ENCODE measurements at places on chromosomes 6 and 20.

DNA sequence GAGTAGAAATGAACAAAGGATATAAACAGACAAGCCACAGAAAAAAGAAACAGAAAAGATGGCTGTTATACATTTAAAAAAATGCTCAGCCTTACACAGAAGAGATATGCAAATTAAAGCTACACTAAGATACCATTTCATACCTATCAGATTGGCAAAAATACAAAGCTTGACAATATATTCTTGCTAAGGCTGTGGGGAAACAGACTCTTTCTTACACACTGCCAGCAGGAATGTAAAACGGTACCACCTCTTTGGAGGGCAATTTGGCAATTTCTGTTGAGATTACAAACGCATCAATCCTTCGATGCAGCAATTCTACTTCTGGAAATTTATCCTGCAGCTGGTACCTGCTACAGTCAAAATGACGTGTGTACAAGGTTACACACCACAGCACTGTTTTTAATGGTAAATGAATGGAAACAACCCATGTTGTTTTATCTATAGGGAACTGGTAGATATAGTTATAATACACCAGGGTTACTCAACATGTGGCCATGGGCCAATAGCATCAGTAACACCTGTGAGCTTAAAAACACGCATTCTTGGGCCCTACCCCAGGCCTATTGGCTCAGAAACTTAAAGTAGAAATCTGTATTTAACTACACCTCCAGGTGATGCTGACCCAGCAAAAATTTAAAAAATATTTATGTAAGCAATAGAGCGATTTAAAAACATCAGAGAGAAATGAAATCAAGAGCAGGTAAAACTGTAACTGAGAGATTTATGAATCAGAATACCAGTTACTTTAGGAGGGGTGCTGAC, 53.3 kb downstream of the TRAM2 start:
- DNase-seq: no peak

DNA sequence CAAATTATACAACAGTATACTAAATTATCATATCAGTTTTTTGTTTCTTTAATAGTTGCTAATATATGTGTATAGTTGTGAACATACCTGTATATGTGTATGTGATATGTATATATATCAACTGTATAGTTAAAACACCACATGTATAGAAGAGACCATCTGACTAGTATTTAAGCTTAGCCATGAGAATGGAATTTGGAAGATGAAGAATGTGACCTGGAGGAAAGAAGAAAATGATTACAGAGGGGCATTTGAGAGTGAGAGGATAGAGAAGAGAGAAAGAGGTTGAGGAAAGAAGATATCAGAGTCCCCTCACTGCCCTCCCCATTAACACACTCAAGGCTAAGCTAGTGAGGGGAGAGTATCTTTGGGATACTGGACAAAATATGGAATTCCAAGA, 335.9 kb downstream of the BCKDHB start:
- no peak for DNase-seq

- DNase-seq: no peak
Measured at GRCh38 chr20:50442512-50442911, 67.7 kb upstream of the PTPN1 start.

- no peak for DNase-seq
Measured at GRCh38 chr20:46027245-46027853, 1.7 kb upstream of the SLC12A5 start.

DNA sequence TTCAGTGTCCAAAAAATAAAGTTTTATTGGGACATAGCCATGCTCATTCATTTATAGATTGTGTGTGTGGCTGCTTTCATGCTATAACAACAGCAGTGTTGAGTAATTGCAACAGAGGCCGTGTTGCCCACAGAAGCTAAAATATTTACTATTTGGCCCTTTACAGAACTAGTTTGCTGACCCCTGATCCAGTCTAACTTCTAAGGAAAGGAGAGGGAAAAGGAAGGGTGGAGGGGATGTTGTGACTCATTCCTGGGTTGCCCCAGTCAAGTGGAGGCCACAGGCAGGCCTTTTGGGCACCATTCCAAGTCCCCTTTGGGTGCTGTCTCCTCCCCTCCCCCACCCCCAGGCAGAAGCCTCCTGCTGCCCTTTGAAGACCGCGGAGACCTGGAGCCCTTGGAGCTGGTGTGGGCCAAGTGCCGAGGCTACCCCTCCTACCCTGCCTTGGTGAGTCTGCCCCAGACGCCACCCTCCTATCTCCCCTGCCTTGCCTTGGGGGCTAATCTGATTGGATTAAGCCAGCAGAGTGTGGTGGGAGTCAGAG, 28.4 kb downstream of the BRPF3 start:
- no peak for DNase-seq

DNA sequence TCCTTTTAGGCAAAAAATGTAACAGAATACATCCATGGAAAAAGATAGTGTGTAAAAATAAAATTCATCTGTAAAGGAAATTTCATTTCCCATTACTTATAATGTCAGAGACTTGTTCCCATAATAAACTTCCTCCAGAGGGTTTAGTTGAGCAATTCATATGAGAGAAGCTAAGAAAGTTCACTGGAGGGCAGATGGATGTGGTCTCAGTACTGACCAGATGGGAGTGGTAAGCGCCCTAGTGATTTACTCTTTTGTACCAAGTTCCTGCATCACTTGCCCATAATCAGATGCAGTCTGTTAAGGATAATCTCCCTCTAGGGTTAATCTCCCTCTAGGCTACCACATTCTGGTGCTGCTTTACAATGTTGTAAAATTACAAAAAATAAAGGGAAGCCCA, 61.7 kb downstream of the ESF1 start:
- DNase-seq: no peak

DNA sequence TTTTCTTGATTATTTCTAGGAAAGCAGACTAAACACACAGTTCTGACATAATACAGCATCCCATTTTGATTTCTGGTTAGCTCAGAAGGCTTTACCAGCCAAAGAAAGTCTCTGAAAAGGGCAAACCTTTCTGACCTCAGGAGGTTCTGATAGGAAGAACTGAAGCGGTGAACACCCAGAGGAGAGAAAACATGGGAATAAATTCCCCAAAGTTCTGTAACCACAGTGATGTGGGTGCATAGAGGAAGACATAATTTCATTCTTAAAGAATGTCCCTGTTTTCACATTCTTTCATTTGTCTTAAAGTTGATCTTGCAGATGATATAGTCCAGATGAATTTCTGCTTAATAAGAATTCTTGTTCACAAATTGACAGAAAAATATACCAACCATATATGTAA, 60.3 kb downstream of the RSPO3 start:
- DNase-seq: no peak

DNA sequence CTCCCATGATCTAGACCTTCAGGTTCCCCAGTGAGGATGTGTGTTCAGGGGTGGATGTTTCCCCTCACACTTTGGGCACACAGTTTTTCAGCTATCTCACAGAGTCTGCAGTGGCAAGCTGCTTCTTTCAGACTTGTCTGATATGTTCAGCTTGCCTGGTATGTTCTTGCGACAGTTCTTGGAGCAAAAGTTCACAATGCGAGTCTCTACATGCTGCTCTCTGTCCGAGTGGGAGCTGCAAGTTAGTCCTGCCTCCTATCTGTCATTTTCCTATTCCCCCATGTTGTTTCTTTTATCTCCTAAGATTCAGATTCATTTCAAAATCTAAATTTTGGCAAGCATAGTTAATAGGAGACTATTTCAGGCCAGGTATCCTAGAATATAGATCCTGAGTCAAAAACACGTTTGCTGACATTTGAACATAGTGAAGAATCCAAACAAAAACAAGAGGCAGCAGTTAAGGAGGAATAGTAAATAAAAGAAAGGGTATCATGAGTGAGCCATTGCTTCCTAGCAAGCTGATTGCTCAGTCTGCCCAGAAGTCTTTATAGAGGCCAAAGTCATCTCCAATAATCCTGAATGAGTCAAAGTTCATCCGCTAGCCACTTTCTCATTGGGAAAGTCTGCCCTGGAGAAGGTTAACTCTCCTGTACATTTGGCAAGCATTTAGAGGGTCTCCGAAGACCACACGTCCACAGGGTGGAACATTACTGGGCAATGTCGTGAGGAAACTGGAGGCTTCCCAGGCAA, 140.2 kb upstream of the MOCS1 start:
- DNase-seq: no peak

DNA sequence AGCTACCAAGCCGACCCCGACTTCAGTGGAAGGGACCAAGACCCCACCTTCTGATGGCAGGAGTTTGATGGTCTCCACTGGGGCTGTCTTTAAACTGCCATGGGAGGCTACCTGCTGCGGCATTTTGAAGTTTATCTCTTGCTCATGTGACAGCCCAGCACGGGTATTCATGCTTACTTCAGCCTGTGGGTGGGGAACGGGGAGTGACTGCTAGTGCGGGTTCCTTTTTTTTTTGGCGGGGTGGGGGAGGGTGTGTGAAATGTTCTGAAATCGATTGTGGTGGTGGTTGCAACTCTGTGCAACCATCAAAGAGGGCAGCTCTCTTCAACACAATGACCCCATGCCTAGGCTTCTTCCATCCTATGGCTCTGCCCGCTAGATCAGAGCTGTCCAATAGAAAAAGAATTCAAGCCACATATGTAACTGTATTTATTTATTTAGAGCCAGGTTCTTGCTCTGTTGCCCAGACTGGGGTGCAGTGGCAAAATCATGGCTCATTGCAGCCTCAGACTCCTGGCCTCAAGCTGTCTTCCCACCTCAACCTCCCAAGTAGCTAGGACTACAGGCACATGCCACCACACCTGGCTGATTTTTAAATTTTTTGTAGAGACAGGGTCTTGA, 53.7 kb downstream of the PPP1R16B start:
- no peak for DNase-seq

- no peak for DNase-seq
Measured at GRCh38 chr6:150403458-150404246, 34.8 kb downstream of the IYD start.

GRCh38 chr6:6412700-6413099, 92.2 kb upstream of the F13A1 start:
- no peak for DNase-seq

DNA sequence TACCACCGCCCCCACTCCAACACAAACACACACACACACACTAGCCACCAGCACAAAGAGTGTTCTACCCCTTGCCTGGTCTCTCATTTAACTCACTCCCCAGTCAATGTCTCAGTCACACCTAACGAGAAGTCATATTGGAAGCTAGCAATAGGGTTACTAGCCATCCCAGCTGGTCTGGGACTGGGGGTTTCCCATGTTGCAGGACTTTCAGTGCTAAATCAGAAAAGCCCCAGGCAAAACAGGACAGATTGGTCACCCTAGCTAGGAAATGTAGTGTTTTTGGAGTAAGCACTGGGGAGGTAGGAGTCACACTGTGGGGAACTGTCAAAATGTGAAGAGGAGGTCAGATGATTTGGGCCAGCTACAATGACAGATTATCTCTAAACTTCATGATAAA, 158.1 kb downstream of the UNC5CL start:
- DNase-seq: no peak

DNA sequence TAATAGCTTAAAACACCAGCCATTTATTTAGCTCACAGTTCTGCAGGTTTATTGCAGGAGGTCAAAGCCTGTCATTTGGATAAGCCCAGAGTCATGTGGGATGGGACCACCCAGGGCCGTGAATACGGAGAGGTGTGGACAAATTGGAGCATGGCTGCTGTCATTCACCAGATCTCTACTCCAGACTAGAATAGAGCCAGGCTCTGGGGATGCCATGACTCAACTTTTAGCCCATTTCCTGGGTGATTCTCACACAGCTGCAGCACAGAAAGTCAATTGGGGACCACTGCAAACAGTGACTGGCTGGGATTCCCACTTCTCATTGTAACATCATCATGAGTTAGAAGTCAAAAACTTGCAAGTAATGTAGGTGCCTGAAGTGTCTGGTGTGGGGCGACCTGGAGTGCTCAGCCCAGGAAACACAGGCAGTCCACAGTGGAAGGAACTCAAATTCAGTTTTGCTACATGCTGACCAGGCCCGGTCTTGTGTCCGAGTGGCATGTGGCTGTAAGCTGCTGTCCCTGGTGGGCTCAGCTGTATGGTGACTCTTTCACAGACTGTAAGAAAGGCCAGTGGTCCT, 174.3 kb downstream of the SCP2D1 start:
- no peak for DNase-seq

GRCh38 chr6:31040801-31041200, 30.5 kb downstream of the MUC22 start:
- DNase-seq: no peak

DNA sequence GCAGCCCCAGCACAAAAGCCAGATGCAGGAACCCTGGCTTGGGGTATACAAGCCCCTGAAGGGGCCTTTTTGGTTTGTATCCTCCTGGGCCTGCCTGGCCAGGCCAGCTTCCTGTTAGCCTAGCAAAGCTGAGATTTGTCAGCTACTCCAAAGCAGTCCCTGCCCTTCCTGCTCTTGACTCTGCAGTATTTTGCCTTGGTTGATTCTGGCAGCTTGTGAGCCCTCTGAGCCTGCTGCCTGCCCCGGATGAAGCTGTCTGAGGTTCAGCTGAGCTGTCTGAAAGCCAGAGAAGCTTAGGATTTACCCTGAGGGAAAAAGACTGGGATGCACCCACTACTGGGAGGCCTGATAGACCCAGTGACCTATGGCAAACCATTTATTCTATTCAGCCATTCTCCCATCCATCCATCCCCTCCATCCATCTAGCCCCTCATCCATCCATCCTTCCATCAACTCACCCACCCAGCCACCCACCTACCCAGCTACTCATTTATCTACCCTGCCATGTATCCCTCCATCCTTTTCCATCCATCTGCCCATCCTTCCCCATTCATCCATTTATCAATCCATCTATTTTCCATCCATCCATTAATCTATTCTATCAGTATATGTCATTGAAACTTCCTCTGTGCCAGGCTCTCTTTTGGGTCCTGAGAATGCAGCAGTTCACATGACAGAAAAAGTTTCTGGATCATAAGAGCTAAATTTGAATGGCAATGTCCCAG, 307.5 kb downstream of the DHX35 start:
- no peak for DNase-seq

DNA sequence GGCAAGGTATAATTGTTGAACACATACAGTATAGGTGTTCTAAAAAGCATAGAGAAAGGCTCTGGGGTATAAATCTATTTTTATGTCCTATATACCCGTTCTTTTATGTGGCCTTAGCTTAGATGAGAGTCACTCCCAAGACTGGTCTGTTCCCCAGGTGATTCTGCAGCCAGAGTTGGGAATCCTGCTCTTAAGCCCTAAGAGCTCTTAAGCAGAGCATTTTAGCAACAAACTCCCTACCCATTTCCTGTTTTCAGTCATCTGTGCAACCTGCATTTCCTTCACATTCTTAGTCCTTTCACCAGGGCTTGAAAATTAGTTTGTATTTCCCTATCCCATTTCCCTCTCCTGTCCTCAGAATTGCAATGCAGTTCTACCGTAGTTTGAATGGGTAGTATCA, 166.1 kb downstream of the HS3ST5 start:
- DNase-seq: no peak

GRCh38 chr20:19104186-19104585, 108.3 kb upstream of the SLC24A3 start:
- DNase-seq: no peak

DNA sequence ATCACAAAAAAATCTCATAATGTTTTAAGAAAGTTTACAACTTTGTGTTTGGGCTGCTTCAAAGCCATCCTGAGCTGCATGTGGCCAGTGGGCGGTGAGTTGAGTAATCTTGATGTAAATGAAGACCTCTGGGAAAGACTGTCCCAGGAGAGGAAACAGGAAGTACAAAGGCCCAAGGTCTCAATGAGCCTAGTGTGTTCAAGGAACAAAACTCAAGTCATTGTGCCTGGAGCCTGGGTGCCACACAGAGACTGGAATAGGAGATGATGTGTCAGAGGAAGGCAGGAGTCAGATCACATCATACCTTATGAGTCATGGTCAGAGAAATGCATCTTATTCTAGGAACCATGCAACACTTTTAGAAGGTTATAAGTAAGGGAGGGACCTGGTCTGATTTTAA, 51.5 kb downstream of the COL19A1 start:
- DNase-seq: no peak

All from D721Med (cell line).